ENCODE measurements at places on chromosomes 3 and 15. TPM values are rescaled to one million over a fixed set of nuclear protein-coding genes. Genes with fewer than 3 reads are reported as not detected.

CPLX3 gene
- total RNA-seq, result 0.67 TPM

SSUH2 gene
- total RNA-seq, result 2.4 TPM

PCOLCE2 gene
- 42.2 TPM for total RNA-seq

MYLK gene
- total RNA-seq, result 17.8 TPM

RAB43 gene
- 3.4 TPM for total RNA-seq

ARL14 gene
- not detected for total RNA-seq

Data from cardiac septum (tissue), 1 donor.